Brain (organoid and tissue), 16 donors: ENCODE measurements at places on chromosomes 4 and X. TPM values are rescaled to one million over a fixed set of nuclear protein-coding genes. Genes with fewer than 3 reads are reported as not detected.

SORCS2 gene
- 18.8 TPM for polyA plus RNA-seq

MAGEA12 gene
- 0.51 TPM for polyA plus RNA-seq

P2RY4 gene
- polyA plus RNA-seq, result not detected

DCHS2 gene
- 0.41 TPM for polyA plus RNA-seq

FGG gene
- polyA plus RNA-seq, result 2.1 TPM

SMPX gene
- polyA plus RNA-seq, result 0.41 TPM

ETDA gene
- polyA plus RNA-seq, result not detected

RTL3 gene
- not detected for polyA plus RNA-seq

HHIP gene
- polyA plus RNA-seq, result 5.3 TPM

MAGEB10 gene
- not detected for polyA plus RNA-seq
